ENCODE measurements at places on chromosomes 1 and 21. TPM values are rescaled to one million over a fixed set of nuclear protein-coding genes. Genes with fewer than 3 reads are reported as not detected.

The CRYAA gene
- not detected for total RNA-seq

The CRNN gene
- total RNA-seq = not detected

DNA sequence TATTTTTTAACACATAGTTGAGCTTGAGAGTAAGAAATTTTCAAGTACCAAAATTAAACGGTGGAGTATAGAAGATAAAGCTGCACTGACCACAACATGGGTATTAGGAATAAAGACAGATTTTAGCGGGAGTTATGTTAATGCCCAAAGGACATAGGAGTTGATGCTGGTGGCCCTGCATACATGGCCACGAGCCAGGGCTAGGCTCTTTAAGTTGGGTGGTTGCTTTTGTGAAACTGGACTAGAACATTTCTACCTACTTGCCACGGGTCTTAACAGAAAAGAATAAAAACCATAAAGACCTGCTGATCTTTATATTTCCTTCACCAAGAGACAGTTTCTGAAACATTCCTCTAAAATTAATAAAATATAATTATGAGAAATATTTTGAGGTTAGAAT, 14.9 kb downstream of the EDEM3 start:
- DNase-seq = no peak

DNA sequence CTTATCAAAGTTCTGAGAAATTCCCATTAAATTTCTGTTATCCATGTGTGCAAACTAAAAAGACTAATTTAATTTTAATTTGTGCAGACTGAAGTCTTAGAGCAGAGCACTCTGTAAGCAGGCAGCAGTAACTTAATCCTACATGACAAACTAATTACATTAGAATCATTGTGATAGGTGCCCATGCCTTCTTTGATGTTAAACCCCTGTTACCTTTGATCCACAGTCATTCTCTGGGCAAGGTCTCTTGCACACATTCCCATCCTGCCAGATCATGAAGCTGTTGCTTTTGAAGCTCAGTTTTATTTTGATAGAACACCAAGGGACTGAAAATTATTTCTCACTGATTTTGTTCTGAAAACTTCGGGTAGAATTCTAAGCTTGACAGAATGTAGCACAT, 77.2 kb downstream of the BCAR3 start:
- DNase-seq = no peak

Data from H9 (cell line).